NCI-H187 (cell line): ENCODE measurements at places on chromosomes 2 and 18.

GRCh38 chr2:241680827-241681599 lies 5.6 kb downstream of the DTYMK start:
- no peak for DNase-seq

- DNase-seq = no peak
Measured at GRCh38 chr2:205475416-205475768, 206.9 kb upstream of the NRP2 start.

DNA sequence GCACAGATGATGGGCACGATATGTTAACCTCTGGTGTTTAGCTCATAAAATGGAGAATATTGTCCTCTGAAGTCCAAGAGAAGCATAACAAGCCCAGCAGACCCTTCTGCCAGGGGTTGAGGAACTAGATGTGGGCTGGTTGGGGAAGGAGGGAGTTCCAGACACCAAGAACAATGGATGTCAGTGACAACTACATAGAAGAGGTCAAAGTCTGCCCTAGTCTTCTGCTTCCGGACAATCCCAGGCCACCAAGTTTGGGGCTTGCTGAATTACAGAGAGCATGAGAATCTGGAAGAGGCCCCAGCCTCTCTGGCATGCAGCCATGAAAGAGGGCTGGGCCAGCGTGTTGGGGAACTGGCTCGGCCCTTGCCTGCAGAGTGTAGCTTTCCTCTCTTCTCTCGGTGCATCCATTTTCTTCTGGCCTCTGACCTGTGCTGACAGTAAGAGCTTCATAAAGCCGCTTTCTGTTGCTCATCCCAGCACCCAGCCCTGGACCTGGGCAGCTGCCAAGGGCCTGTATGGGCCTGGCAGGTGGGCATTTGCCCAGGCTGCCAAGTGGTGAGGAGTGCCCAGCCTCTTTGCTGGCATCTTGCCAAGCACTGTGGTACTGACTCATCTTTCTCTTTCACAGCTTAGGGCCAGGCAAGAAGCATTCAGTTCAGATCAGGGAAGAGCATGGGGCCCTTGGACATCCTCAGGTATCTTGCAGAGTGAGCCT lies 14.6 kb upstream of the LAPTM4A start:
- no peak for DNase-seq

DNA sequence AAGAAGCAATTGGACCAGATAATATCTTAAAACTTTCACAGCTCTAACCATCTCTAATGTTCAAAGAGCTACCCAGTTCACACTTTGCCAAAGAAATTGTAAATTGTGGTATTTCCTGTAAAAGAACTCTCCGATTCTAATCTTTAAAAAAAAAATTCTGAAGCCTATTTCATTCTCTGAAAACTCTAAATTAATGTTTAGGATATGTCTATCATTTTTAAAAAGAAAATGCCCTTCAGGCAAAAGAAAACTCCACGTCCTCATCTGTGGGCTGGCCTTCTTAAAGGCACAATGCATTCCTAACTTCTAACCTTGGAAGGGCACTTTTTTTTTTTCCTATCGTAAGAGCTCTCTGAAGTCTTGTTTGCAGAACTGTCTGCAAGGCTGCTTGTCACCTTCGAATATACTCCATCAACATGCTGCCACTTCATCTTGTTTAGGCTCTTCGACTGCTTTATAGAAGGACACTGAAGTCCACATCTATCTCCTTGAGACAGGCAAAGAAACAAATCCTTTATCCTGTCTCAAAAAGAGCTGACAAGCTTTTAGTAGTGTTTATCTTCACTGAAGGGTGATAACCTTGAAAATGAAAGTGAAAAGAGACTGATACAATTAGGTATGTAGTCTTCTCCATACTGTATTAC lies 124.3 kb upstream of the SLC39A10 start:
- DNase-seq = no peak

DNA sequence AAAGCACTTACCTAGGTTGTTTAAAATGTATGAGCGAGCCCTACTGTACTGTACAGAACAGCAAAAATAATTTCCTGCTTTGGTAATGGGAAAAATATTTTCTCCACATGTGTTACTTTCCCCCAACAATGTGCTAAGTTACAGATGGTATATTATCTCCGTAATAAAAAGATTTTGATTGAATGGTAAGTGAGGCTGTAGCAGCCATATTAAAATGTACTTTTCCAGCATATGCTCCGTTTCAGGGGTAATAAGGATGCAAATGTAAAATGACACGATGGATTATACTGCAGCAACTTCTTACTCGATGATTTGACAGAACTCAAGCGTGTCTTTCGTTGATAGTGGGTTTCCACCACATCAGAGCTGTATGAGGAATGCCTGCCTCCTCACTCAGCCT lies 50.5 kb downstream of the OSBPL6 start:
- no peak for DNase-seq

DNA sequence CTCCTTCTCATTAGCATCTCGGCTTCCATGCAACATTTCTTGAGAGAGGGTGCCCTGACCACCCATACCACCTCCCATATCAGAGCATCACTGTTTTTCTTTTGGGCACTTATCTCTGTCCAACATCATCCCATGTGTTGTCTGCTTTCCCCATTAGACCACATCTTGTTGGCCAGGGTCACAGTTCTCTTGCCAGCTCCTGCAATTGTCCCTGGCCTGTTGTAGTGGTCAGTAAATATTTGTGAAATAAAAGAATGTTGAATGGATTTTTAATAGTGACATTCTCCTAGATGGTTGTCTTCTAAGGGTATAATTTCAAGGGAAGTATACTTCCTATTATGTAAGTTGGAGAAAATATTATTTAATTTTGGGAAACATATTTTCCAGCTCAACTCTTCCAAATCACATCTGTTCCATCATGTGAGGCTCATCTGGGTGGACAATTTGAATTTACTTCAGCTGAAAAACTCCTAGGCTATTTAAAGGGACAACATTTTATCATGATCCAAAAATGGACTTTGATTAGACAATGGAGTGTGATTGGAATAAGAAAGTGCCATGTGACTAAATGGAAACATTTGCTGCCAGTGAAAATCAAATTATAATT lies 83.0 kb downstream of the MOGAT1 start:
- DNase-seq = no peak

DNA sequence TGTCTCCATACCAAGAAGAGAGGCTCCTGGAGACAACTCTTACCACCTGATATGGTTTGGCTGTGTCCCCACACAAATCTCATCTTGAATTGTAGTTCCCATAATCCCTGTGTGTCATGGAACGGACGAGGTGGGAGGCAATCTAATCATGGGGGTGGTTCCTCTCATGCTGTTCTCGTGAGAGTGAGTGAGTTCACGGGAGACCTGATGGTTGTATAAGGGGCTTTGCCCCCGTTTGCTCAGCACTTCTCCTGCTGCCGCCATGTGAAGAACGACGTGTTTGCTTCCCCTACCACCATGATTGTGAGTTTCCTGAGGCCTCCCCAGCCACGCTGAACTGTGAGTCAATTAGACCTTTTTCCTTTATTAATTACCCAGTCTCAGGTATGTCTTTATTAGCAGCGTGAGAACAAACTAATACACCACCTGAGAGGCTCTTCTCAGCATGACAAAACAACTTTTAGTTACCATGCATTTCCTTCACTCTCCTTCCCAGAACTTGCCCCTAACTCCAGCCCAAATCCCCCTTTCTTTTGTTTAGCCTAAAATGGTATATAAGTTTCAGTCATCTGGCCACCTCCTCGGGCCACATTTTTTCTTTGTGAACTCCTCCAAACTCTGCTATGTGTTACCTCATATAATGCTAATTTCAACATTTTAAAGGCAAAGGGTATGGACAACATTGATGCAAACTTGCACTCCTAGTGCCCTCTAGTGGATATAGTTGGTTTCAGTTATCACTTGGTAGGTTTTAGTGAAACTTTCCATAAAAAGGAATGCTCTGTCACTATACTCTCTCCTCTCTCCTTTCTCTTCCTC lies 58.6 kb upstream of the SLC25A52 start:
- DNase-seq = no peak

- no peak for DNase-seq
Measured at GRCh38 chr18:22169889-22170420, 566 bp downstream of the GATA6 start.

DNA sequence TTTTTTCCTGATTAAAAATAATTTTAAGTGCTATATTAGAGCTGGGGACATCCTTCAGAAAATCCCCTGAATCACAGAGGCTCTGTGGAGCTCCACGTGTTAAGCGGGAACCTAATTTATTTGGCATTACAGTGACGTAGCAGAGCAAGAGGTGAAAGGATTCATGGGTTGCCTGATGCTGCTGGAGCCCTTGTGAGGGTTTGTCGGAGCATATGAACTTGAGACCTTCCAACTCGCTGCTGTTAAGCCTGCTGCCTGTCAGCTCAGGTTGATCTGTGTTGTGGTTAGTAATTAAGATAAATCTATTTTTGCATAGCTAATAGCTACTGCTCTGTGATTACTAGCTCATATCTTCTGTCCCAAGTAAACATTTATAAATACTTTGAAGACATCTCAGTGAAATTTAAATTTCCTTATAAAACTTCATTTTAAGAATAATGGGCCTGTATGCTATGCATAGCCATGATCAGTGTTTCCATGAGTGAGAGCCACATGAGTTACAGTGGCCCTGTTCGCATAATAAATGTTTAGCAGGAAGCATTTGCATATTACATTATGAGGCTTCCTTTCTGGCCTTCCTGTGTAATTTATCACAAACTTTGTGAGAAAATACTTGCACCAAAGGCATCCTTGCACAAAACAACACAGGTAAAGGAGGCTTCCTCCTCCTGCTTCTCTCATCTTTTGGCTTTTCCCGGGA lies 438.9 kb downstream of the PTPRM start:
- DNase-seq = no peak

DNA sequence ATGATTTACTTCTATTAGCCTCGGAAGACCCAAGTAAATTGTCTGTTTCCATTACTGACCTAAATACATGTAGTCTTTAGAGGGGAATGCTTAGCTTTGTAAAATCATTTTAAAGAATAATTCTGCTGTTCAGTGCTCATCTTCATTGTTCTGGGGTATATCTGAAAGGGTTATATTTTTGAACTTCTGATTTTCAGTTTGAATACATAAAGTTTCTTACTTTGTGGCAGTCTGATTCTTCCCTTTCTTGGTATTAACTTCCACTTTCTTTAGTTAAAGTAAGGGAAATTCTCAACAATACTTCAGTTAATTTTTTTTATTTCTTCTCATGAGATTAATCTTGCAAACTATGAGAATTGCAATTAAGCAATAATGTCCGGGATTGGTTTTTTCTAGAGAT lies 148.4 kb downstream of the DOCK10 start:
- DNase-seq = no peak

- DNase-seq = no peak
Measured at GRCh38 chr18:36355511-36355910, 58.0 kb downstream of the FHOD3 start.

DNA sequence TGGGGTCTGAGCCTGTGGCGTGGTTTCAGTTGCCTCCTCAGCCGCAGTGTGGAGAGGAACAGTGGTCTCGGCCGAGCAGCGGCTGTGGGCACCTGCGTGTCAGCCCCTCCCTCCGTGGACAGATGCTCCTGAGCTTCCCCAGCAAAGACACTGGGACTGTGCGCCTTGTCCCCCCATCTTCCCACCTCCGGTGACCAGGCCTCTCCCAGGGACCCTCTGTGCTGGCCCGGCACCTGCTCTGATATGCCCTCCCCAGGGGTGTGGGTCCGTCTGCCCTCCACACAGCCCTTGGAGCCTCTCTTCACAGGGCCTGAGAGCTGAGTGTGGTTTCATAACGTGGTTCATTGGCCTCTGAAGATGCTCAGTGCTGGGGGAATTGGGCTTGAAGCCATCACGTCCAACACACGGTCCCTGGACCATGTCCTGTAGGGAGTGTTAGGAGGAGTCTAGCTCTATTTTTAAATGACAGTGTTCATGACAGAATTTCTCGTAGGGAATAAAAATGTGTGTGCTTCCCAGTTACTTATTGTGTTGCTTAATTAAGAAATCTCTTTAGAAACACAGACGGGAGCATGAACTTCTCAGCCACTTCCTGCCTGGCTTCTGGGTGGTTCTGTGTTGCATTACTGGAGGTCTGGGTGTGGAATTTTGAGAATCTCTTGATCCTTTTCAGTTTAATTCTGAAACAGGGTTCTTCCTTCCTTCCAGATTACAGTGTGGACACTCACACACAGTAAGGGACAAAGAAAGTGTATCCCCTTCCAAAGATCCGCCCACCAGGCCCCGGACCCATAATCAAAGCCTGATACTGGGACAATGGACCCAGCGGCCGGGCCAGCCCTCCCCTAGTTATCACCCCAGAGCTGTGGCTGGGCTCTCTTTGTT lies 110.7 kb downstream of the NFATC1 start:
- no peak for DNase-seq

GRCh38 chr2:39403311-39403710 lies 33.8 kb downstream of the MAP4K3 start:
- no peak for DNase-seq

GRCh38 chr2:11237122-11237521 lies 81.9 kb downstream of the SLC66A3 start:
- no peak for DNase-seq

GRCh38 chr2:69560147-69560482 lies 83.4 kb downstream of the AAK1 start:
- no peak for DNase-seq

- DNase-seq = no peak
Measured at GRCh38 chr2:29260142-29260772, 145.0 kb downstream of the CLIP4 start.

- DNase-seq = no peak
Measured at GRCh38 chr2:215654148-215654819, 218.4 kb upstream of the FN1 start.

- no peak for DNase-seq
Measured at GRCh38 chr2:159460227-159460626, 156.1 kb downstream of the BAZ2B start.

DNA sequence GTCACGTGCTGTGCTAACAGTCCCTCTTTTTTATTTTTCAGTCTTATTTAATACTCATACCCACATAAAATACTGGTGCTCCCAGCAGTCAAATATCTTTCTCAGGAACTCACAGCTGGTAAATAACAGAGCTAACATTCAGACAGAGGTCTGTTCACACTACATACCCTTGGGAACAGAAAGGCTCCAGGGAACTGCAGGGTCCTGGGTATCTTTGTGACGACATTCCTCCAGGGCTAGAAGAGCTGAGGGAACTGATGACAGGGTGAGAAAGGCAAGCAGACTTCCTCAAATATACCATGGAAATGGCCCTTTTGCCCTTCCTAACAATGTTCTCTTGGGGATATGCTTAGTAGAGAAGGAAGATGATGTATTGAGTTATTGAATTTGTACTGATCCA lies 19.3 kb downstream of the PDE6D start:
- DNase-seq = no peak

- no peak for DNase-seq
Measured at GRCh38 chr2:205898744-205899143, 187.2 kb downstream of the INO80D start.

- no peak for DNase-seq
Measured at GRCh38 chr18:38526922-38527321, 961.3 kb upstream of the CELF4 start.
